Stimulated activated CD4-positive, alpha-beta T cell treated with anti-CD3 and anti-CD28 coated beads, Interleukin-12 subunit alpha, Interleukin-12 subunit beta, amount 100 ng/mL, for 24 hours (primary cell): ENCODE measurements at places on chromosomes 12 and 14.

DNA sequence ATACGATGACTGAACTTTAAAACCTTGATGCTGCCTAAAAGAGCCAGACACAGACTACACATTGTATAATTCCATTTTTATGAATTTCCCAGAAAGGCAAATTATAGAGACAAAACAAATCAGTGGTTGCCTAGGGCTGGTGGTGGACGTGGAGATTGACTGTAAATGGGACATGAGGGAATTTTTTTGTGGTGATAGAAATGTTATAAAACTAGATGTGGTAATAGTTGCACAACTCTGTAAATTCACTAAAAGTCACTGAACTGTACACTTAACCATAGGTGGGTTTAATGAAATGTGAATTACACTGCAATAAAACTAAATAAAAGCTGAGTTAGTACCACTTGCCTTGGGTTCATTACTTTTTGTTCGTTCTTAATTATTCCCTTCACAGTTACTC, 72.1 kb downstream of the PLEKHA5 start:
- DNase-seq, result no peak

- DNase-seq, result no peak
These were observed 380.1 kb downstream of the ZFP36L1 start for GRCh38 chr14:68412505-68413465.

DNA sequence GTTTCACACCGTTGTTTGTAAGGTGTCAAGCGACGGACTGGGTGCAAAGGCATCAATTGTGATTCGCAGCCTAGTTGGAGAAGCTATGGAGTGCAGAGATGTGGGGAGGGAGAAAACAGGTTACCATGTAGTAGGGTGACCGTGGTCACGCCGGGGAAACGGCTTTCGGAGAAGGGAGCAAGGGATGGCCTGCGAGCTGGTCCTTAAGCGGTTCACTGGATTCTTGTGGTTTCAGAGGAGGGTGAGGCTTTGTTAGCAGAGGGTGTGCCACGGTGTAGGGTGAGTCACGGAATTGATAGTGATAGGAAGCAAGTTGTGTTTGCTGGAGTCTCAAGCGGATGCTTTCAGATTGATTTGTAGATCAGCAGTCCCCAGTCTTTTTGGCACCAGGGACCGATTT, 2.3 kb downstream of the PIWIL1 start:
- DNase-seq, result no peak

DNA sequence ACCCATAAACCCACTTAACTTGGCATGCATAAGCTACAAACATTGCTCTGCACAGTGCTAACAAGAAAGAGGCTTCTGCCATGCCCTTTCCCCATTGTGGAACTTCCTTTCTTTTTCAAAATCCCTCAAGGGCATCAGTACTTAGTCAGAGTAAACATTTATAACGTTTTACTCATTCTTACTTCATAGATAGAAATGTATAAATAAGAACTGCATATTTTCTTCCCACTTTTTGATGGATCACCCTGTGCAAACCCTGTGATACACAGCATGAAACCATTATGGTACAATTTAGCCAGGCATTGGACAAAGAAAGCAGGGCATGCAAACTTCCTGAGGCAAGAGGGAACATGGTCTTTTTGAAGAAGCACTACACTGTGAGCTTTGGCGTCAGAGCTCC, 113.8 kb upstream of the FOXG1 start:
- DNase-seq, result no peak

DNA sequence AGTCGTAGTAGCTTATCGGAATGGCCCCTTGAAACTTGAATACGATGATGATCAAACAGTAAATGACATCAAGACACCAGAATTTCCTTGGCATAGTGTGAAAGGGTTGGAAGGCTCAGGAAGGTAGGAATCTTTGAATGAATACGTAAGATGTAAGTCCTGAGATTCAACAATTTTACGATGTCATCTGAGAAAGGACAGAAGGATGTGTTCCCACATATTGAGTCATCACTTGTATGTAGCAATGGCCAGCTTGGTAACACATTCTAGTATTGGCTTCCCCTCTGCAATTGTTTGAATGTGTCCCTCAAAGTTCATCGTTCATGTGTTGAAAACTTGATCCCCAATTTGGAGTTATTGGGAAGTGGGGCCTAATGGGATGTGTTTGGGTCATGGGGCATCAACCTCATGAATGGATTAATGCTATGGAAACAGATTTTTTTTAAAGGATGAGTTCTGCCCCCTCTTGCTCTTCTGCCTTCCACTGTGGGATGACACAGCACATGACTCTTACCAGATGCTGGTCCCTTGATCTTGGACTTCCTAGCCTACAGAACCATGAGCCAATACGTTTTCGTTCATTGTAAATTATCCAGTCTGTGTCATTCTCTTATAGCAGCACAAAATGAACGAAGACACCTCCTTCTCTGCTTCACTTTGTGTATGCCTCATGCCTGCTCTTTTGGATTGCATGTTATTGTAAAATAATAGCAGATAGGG, 284.6 kb downstream of the BCAT1 start:
- no peak for DNase-seq

- DNase-seq, result no peak
These were observed 20.0 kb upstream of the HVCN1 start for GRCh38 chr12:110708917-110709316.

DNA sequence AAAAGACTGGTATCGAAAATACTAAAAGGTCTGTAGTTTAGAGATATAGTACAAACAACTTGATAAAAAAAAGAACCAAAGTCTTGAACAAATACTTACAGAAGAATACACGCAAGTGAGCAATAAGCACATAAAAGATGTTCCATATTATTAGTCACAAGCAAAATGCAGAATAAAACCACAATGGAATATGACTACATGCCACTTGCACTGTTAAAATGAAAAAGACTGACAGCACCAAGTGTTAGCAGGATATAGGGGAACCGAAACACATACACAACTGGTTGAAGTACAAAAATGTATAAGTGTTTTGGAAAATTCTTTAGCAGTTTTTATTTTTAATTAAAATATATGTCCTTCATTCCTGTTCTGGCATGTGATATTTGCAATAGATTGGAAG, 3.6 kb downstream of the CLEC2A start:
- DNase-seq, result no peak

DNA sequence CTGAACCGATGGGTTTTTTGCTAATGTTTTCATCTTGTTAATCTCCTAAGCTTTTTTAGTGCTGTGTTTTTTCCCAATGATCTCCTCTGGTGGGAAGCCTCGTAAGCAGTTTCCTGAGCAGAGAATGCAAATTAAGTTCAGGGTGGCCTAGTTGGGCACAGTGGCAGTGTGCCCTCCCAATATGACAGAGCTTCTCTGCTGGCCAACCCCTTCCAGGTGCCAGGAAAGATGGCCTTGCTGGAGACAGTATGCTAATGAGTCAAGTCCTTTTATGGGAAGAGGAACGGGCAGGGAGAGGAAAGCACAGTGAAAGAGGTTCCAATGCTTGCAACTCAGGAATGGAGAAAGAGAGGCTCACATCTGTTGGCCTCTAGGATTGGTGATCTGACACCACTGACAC, 115.8 kb downstream of the GCH1 start:
- DNase-seq, result no peak

DNA sequence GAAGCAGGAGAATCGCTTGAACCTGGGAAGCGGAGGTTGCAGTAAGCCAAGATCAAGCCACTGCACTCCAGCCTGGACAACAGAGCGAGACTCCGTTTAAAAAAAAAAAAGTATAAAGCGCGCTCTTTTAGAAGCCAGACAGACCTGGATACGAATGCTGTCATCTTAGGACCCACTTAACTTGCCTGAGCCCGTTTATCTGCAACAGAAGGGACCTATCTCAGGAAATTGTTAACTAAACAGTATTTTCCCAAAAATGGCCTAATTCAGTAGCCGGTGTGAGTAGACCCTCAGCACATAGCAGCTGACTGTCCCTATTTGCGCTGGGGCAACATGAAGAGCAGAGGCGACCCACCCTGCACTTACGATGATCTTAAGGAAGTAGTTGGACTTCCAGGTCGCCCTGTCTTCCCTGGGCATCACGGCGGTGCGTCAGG, 529 bp downstream of the RPLP0 start:
- no peak for DNase-seq

DNA sequence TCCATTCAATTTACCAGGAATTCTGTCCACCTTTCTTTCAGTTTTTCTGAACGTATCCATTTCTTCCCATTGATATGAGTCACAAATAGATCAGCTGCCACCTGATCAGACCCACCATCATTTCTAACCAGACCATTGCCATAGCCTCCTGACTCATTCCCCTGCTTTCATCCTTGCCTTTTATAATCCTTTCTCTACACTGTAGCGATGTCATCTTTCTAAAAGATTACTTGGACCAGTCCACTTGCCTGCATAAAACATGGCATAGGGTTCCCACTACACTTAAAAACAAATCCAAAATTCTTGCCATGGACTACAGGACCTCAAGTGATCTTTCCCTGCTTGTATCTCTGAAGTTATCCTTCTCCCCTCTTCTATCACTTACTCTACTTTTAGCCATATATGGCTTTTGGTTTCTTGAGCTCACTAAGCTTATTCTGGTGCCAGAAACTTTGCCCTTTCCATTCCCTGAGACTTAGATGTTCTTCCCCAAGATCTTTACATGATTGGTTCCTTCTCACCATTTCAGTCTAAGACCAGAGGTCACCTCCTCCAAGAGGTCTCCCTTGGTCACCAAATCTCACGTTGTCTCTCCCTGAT, 149.5 kb upstream of the KRR1 start:
- no peak for DNase-seq

- DNase-seq, result no peak
These were observed 99.3 kb upstream of the PTPRB start for GRCh38 chr12:70736351-70737133.

DNA sequence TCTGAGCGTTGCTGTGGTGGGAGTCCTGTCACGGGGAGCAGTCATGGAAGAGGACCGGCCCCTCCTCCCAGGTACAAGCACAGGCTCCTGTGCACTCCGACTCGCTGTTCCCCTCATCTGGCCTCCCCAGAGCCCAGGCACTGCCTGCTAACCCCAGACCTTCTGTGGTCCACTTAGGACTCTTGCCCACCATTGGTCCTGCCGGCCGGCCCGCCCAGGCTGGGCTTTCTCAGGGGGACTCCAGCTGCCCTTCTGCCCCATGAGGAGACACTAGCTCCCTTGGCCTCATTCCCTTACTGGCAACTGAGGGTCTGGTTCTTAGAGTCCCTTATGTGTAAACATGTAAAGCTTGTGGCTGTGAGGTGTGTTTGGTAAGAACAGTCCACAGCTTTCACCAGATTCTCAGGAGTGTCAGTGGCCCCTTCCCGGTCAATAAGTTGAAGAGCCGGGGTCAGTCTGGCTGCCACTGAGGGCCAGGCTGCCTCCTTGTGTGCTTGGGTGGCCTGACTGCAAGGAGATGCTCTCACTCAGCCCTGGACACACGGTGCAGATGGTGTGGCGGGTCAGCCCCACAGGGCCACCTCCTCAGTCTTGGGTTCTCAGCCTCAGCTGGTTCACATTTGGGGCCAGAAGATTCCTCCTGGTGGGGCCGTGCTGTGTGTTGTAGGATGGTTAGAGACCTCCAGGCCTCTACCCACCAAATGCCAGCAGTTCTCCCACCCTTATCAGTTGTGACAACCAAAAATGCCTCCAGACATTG, 43.6 kb downstream of the DDX51 start:
- DNase-seq, result no peak

- no peak for DNase-seq
These were observed 102.4 kb upstream of the E2F7 start for GRCh38 chr12:77167801-77168200.

DNA sequence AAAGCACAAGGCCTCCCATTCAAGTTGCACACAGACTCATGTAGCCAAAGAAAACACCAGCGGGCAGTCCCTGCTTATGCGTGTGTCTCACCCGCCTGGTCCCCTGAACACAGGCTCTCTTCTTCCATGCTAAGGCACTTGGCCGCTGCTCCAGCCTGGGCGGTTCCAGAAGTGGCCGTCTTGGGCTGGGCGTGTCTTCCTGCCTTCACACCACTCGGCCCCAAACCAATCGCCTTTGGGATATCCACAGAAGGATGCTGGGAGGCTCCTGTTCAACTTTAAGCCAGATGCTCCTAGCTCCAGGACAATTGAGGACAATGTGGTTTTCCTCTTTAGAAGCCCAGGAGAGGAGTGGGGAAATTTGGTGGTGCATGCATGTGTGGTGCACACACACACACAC, 2.2 kb downstream of the SCARB1 start:
- no peak for DNase-seq

DNA sequence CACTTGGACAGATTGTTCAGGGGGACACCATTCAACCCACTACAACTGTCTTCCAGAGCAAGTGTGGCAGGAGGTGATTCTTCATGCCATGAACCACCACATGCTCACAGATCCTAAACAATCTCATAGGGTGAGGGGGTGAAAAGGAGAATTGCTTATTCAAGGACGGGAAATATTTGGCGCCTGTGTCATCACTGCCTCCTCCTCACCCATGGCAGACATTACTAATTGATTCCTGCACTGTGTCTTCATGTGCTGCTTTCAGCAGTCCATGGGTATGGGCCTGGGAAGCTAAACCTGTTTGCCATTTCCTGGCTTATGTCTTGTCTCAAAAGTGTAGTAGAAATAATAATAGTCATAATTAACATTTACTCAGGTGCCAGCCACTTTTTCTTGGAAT, 31.3 kb downstream of the MMAB start:
- DNase-seq, result no peak

DNA sequence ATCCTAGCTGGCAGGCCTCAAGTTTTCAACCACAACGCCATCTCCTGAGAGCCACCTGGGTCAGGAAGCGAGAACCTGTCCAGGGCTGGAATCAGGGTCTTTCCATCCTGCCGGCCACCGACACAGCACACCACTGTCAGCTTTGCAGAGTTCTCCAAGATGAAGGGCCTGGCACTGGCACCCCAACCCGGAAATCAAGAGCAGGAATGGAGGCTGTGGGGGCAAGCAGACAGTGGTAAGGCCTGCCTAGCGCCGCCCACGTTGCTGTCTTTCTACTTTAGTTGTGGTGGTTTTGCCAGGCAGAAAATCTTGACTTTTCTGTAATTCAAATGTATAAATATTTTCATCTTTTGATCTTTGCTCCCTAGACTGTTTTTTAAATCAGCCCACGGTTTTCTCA, 90.7 kb downstream of the ITPK1 start:
- DNase-seq, result no peak

- no peak for DNase-seq
These were observed 64.5 kb downstream of the AACS start for GRCh38 chr12:125129591-125130255.

GRCh38 chr12:10771132-10771733, 31.2 kb downstream of the TAS2R7 start:
- no peak for DNase-seq

DNA sequence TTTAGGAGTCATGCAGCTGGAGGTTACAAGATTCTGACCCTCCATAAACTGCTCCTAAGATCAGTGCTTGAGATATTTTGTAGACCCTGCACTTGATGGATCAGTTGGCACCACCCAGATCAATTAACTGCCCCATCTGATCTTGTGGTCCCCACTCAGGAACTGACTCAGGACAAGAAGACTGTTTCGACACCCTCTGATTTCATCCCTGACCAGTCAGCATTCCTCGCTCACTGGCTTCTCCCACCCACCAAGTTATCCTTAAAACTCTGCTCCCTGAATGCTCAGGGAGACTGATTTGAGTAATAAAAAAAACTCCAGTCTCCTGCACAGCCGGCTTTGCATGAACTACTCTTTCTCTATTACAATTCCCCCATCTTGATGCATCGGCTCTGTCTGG, 360.2 kb downstream of the GALC start:
- DNase-seq, result no peak

- DNase-seq, result no peak
These were observed 20.5 kb downstream of the UBC start for GRCh38 chr12:124893792-124894516.
